ENCODE measurements at places on chromosomes 2 and 18.

DNA sequence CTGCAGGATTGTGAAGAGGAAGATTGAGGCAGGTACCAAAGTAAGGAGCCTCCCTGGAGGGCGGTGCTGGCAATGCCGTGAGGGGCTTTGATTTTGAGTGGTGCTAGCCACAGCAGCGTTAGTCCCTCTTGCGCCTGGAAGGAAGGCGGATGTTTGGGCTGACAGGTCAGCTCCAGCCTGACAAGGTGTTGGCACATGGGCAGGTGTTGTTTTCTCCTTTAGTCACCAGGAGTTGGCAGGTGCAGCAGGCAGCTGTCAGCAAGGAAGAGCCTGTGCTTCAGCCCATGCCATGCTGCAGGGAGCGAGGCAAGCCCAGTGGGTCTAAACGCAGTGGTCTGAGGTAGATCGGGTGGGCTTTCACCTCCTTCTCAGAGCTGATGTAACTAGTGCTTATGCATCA, 8.5 kb downstream of the SEC11C start:
- DNase-seq = no peak

DNA sequence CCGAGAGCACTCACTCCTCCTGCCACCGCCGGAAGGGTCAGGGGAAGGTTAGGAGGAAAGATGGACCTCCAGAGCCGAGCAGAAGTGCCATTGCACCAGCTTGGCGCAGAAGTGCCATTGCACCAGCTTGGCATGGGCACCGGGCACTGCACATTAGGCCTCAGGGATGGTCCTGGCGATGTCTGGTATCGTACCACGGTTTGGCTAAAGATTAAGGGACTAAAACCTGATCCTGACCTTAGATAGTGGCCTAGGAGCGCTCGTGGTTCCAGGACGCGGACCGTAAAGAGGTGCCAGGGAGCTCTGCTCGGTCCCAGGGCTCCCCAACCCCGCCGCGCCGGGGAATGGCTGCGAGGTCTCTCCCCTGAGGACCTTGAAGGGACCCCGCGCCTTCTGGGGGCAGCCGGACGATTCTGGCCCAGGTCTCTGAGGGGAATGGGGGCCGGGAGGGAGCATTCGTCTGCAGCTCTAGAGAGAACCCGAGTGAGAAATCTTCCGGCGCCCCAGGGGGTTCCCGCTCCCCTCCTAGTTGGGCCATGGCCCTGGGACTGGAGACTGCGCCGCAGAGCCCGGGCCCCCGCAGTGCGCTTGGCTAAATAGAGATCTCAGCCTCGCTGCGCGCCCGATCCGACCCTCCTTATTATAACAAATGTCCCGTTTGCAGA, 1.8 kb downstream of the PAX8 start:
- no peak for DNase-seq

DNA sequence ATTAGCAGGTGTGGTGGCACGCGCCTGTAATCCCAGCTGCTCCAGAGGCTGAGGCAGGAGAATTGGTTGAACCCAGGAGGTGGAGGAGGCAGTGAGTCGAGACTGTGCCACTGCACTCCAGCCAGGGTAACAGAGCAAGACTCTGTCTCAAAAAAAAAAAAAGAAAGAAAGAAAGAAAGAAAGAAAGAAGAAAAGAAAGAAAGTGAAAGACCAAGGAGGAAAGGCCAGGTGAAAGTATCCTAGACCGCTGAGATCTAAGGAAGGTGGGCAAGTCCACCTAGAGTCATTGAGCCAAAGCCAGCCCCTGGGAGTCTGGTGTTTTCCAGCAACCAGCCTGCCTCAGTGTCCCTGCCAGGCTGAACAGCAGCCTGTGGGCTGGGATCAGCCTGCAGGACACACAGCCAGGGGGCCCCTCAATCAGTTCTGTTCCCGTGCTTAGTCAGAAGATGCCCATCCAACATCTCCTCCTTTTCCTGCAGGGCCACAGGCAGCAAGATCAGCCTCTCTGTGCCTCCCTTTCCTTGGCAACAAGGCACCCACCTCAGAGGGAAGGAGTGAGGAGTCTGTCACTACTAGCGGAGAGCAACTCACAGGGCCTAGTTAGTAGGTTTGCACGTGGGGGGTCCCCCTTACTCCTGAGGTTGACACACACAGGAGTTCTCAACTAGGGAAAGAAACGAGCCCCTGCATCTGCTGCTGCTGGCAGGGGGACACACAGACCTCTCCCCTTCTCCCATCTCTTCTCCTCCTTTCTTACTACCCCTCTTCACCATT, 64.1 kb downstream of the SMAD7 start:
- no peak for DNase-seq

DNA sequence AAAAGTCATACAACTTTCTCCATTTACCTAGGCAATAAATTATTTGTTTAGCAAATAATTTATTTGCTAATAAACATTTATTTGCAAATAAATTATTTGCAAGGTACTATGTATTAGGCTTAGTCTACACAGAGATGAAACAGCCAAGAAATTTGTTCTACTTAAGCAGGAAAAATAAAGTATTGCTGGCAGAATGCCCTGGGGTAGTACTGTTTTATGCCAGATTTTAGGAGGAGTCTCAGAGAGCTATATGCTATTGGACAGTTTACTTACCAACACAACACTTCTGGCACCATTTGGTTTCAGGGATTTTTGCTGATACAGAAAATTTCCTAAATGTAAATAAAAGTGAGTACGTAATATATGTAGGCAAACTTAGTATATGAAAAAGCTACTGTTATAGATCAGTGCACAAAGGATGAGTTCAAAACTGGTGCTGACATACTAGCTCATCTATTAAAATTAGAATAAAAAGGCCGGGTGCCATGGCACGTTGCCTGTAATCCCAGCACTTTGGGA, 23.2 kb upstream of the CDKL4 start:
- DNase-seq = no peak

DNA sequence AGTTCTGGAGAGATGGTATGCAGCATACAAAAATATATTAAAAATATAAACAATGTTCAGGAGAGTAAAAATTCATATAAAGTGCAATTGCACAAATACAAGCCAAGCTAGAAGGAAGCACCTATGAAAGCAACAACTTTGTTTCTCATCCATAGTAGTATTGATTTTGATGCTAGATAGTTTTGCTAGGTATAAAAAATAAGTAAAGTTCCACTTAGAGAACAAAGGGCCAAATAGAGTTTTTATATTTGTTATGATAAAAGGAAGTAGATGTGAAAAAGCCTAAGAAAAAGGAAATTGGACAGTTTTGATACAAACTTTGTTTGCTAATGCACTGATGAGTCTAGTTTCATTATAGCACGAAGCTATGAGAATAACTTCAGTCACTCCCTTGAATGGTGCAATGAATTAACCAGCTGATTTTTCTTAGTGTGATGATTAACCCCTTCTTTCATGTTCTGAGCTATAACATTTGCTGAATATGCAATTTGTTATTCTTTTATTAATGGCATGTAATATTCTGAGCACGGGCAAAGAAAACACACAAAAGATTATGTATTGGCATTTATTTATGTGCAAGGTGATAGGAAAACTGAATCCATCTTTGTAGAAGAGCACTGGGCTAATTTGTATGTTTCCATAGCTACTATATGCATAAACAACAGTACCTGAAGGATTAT, 24.7 kb downstream of the SLC5A7 start:
- no peak for DNase-seq

DNA sequence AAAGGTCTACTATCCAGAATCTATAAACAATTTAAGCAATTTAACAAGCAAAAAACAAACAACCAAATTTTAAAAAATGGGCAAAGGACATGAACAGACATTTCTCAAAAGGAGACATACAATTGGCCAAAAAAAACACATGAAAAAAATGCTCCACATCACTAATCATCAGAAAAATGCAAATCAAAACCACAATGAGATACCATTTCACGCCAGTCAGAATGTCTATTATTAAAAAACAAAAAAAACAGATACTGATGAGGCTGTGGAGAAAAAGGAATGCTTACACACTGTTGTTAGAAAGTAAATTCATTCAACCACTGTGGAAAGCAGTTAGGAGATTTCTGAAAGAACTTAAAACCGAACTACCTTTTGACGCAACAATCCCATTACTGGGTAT, 66.4 kb upstream of the SESTD1 start:
- DNase-seq = no peak

DNA sequence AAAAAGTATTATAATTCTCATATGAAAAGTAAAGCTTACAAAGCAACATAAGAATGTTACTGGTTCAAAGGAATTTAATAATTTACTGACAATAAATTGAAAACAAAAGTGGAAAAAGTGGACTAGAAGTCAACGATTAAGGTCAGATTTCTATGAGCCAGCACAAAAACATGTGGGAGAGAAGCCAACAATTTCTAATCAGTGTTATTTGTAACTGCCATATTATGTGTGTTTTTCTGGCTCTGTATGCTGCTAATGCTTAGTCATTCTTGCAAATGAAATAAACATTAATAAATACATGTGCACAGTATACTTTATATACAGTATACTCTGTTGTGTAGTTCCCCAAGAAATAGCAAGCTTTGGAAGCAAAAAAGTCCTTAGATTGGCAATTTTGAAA, 301.3 kb upstream of the RGPD4 start:
- DNase-seq = no peak

DNA sequence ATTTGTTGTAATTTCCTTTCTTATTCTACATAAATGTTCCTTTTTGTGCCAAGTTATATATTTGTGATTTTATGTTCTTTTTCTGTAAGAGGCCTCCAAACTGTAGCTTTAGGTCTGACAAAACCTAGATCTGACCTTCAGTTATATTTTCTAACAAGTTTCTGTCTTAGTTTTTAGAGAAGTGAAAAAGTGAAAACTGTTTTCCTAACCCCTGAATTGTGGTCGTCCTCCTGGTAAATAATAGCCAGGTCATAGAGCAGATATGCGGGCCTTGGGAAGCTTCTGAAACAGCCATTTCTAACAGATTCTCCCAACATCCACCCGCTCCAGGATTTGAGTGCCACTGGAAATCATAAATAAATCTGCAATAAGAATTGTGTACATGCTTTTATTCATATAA, 398.4 kb upstream of the CWC22 start:
- DNase-seq = no peak

DNA sequence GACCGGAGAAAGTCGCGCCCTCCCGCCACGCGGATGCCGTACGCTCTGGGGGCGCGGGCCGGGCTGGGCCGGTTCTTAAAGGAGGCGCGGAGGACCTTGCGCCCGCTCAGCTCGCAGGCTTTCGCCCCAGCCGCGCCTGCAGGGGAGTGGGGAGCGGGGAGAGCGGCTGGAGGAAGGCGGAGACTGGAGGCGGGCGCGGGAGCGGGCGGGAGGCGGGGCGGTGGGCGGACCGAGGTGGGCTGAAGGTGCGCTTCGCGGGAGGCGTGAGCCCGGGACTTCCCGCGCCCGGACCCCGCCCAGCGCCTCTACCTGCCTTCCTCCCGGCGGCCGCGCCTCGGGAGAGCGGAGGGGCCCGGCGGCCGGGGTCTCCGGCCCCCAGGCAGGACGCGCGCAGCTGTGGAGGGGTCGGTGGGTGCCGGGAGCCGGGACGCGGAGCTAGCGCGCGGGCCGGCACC, at the start of gene ADRA2B:
Gene ADRA2B, minus strand, starts transcription at position 148 of the 455 bp plus-strand sequence. CDS start 422 bp downstream, outside the sequence.
- DNase-seq = peak; percentile 82

DNA sequence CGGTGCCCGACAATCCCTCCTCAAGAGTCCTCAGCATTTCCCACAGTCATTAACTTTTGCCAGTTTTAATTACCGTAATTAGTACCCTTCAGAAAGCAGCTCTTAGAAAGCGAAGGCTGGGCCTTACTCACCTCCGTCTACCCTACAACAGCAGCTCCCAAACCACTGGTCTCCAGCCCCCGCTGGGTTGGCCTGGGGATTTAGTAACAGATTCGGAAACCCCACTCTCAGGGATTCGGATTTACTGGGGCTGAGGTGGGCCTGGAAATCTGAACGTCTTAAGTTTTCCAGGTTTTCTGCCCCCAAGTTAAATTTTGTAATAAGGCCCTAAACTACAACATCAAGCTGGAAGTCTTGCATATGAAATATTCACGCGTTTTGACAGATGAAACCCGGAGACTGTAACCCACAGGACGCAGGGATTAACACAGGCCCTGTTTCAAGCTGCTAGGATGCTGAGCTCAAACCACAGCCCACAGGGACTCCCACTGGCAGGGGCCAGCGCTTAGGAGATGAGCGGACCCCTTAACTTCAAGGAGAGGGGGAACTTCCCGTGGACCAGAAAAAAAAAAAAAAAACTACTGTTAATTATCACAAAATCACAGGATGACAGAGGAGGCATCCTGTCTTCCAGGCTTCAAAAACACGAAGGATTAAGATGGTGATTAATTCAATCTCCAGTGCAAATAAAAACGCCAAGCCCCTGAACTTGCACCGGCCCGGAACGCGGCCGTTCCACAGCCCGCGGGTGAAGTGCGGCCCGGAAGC, 985 bp downstream of the ILKAP start:
- DNase-seq = no peak

DNA sequence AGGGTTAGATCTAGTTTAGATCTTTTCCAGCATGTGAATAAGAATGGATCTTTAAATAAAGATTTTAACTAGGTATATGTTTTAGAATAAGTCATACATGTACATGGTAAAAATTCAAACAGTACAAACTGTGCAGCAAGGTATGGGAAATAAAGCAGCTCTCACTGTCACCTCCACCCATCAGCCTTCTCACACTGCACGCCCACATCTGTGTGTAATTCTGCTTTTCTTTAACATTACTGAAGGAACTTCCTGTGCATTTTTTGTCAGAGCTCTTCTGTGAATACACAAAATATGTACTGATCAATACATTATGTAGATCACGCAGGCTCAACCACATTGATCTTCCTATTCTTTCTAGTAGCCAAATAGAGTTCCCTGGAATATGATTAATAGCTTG, 3.4 kb downstream of the CASP8 start:
- no peak for DNase-seq

DNA sequence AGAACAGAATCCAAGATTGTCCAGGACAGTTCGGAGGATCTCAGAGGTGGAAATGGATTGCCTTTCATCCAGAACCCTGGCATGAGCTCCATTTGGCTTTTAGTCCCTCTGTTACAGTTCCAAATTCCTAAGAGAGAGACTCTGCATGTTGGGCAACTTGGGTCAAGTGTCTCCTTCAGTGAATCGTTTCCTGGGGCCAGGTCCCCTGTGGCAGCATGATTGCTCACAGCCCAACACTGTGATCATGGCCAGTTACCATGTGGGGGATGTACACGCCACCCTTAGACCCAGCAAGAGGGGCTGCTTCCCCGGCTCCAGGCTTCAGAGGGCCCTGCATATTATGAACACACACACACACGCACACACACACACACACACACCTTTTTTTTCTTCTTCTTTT, 118.6 kb upstream of the GLI2 start:
- no peak for DNase-seq

- DNase-seq = no peak
These were observed 4.9 kb downstream of the TM4SF20 start for GRCh38 chr2:227374158-227374557.

GRCh38 chr2:126888046-126888445, 10.6 kb upstream of the TEX51 start:
- DNase-seq = no peak

DNA sequence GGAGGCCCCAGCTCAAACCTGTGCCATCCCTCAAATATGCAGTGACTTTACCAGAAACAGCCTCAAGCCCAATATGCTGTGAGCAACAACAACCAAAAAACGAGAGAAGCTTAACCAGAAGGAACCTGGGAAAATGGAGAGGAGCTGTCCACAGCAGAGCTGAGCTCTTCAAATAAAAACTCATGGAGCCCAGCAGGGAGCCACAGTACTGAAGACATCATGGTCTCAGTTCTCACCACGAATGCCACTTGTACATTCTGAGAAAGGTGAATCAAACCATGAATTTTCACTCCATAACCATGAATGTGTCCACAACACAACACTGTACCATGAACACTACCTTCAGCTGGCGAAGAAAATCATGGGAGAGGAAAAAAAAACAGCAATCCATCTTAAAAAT, 50.5 kb downstream of the KLHL14 start:
- no peak for DNase-seq

GRCh38 chr2:203871371-203871983, 3.9 kb downstream of the CTLA4 start:
- DNase-seq = no peak

All from D721Med (cell line).